ENCODE measurements at places on chromosomes 11 and 22.

DNA sequence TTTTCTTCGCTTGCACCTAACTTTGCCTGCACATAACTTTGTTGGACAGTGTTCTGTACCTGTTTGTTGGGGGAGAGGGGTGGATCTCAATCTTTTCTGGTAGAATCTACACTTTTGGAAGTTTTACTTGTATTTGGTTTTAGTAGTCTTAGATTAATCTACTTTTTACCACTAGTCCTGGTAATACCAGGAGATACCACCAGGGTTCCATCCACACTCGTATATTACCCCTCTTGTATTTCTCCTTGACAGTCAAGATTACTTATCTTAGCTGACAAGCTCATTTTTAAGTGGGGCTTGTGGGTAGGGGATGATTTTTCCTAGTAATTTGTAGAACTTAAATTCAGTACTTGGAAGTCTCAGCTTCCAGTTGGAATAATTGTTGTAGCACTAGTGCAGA, 37.3 kb upstream of the TECTA start:
- DNase-seq: no peak

DNA sequence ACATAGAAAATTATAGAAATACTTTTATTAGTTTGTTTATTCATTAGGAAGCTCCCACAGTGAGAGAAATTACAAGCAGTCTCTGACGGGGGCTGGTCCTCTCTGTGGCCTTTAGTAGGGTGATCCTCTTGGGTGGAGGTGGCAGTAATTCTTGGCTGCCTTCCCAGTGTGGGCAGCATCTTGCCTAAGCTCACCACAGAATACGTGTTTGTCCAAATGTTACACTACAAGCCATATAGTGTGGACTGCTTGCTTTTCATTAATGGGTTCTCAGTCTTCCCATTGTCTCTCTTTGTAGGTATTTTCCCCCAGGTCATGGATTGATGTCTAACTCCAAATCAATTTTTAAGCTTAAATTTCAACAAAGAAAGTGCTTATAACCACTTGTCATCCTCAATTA, 43.3 kb downstream of the ENDOD1 start:
- no peak for DNase-seq

DNA sequence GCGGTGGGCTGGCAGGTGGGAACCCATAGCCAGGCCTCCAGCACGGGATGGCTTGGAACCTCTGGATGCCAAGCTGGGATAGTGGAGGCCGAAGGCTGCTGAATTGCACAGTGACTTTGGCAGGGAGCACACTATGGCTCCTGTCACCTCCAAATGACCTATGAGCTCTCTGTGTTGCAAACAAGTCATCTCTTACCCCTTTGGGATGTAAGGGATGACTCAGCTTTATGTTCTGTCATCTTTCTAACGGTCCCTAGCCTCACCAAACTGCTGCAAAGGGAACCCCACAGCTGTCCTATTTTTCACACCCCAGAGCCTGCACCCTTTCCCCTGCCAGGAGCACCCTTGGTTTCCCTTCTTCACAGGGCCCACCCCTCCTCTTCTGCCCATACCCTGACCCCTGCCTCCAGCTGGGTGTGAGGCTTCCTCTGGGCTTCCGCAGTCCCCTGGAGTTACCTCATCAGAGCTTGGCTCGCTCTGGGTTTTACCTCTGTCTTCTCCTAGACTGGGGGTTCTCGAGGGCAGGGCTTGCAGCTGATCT, 2.7 kb upstream of the SCUBE1 start:
- peak; percentile 42 for DNase-seq

- DNase-seq: no peak
Measured at GRCh38 chr11:64863391-64864060, 14.9 kb downstream of the EHD1 start.

GRCh38 chr11:80694385-80694784, 1253.6 kb upstream of the TENM4 start:
- DNase-seq: no peak

Data from upper lobe of right lung (tissue), 1 donor.